ENCODE measurements at places on chromosomes 2 and 18.

DNA sequence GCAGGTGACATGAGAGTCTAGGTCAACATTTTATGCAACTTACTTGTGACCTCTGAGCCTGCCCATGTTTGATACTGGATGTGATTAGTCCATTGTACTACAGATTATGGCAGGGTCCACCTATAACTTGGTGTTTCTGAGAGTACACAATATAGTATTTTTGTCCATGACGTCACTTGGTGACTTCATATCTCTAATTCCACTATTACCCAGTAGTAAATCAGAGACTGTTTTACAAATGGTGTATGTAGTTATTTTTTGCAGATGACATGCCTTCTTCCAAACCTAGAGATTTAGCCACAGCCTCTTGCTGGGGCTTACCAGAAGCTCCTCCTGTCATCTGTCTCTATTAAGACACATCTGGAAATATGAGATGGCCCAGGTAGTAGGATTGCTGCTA lies 24.6 kb upstream of the TMX3 start:
- no peak for DNase-seq

- no peak for DNase-seq
Observed at GRCh38 chr2:159396799-159397198, 110.3 kb upstream of the WDSUB1 start.

DNA sequence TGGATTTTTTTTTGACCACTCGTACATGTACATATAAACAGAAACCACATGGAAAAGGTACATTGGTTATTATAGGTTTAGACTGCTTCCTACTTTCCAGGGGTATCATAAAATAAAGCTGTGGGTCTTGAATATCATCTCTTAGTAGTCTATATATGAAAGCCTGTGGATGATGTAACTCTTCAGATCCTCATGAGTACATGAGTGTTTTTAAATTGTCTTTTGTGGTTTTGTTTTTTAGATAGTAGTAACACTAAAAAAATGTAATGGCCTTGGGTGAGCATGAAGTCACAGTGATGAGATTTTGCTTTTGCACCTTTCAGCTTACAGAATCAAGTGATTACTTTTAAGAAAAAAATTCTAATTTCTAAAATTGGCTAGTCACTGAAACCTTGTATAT lies 80.2 kb downstream of the RAB3GAP1 start:
- DNase-seq, result no peak

DNA sequence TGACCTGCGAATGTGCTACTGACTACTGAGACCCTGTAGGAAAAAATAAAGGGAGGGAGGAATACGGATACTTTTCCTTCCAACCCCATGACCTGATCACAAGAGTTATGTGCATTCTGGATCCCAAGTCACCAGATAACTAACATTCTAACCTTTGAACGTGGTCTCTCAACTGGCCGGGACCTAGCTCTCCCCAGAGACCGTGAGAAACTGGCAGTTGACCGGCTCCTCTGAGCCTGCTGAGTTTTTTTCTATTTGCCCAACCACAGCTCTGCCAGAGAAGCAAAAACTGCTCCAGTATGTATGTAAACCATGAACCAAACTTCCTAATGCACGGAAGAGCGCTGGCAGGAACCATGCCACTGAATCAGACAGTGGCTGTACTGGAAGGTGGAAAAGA lies 47.5 kb upstream of the PTMA start:
- DNase-seq, result no peak

- no peak for DNase-seq
Observed at GRCh38 chr18:61183798-61184197, 149.4 kb upstream of the CDH20 start.

DNA sequence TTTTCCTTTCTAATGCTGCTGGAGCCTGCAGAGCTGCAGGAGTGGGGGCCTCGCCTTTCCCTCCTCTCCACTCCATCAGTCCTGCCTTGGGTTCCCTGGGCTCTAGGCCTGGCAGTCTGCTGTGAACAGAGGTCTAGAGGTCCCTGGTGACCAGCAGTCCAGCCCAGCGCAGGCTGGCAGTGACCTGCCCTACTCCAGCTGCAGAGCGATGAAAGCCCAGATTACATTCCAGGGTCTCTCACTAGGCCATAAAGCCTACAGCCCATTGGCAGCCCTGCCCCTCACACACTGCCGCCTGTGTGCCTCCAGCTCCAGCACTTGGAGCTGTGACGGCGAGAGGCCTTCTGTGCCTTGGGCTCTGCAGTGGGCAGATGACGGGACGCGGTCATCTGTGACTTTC lies 14.8 kb upstream of the MAL start:
- DNase-seq, result no peak

DNA sequence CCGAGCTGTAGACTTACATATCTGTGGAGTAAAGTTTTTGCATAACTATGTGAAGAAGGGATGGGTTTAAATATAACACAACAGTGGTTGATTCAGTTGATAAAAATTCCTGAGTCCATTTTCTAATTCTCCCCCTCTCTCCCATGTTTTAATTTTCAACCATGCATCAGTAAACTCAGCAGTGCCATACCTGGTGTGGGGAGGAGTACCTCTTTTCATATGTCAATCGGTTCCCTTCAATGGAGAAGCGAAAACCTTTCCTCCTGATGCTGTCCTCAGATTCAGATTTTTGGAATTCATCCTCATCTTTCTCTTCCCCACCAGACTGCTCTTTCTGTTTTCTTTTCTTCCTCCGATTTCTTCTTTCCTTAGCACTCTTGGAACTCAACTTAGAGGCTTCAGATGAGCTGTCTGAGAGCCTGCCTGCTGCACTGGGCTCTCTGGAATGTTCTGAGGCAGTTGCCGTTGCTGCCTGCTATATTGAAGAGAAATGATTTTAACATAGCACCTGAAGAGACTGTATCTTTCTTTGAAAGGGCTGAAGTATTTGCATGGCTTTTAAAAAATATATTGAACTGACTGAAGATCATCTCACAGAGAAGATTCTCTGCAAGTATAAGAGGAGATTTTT lies 82.9 kb downstream of the SCN1A start:
- DNase-seq, result no peak

DNA sequence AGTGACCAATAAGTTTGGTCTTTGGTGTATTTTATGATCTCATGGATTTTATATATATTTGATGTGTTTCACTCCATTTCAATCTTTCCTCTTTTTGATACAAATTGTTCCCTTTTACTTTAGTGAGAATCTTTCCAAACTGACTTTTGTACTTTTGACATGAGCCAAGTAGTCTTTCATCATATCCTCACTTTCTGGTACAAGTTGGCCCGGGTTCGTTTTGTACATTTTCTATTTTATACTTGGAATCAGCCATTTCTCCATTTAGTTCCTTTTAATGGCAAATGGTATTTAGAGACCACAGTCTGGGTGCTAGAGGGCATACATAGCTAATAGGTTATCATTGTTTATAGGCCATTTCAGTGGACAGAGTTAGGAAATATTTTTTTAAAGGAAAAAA lies 147.9 kb upstream of the MYO3B start:
- no peak for DNase-seq

DNA sequence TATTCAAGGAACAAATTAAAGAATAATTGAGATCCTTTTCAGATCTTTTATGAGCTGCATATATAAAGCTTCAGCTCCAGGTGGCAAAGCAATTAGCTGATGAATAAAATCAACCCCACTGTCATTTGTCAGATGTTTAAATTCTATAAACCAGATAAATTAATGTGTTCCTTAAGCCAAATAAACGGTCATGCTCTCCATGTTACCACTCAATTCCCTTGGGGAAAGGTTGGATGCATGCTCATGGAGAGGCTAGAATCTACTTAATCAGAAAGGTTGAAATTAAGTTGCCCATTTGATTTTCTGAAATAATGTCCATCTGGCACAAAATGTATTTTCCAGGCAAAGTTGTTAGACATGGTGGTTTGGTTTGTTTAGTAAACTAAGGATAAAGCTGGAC lies 282.5 kb upstream of the SPRED2 start:
- no peak for DNase-seq

GRCh38 chr2:133787207-133787606 lies 218.9 kb upstream of the NCKAP5 start:
- no peak for DNase-seq

DNA sequence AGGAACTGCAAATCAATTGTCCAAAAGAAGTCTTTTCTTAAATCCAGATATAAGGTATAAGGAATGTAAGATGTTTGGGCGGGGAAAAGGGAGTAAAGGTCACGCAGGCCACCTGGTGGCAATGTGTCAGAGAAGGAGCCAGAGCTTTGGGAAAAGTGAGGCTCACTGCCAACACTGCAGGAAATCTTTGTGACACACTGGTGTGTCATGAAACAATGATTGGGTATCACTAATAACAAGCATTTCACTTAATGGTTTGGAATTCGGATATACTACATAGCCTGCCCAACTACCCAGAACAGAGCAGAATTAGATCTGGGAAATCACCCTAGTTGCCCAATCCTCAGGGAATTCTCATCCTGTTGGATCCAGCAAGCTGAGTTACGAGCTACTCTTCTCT lies 61.0 kb downstream of the RBMS1 start:
- peak; percentile 64 for DNase-seq

GRCh38 chr18:6939972-6940371 lies 177.6 kb downstream of the LAMA1 start:
- DNase-seq, result no peak

DNA sequence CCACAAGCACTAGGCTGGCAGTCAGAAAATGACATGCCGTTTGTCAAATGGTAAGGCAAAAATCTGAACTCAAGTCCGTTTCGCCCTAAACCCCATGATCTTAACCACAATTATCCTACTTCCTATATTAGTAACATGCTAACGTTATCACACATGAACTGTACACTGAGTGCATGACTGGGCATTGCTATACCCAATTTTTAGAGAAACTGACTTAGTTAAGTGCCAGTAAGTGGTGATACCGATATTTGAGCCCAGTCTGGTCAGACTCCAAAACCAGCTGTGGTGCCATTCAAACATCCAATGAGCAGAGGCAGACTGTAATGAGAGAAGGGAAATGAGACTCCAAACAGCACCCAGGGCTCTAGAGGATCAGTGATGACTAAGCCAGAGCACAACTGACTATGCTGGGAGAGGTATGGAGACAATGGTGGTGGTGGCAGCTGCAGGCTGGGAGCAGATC lies 311.7 kb upstream of the PKDCC start:
- DNase-seq, result no peak

- DNase-seq, result no peak
Observed at GRCh38 chr2:215811409-215812345, 201.7 kb downstream of the MREG start.

DNA sequence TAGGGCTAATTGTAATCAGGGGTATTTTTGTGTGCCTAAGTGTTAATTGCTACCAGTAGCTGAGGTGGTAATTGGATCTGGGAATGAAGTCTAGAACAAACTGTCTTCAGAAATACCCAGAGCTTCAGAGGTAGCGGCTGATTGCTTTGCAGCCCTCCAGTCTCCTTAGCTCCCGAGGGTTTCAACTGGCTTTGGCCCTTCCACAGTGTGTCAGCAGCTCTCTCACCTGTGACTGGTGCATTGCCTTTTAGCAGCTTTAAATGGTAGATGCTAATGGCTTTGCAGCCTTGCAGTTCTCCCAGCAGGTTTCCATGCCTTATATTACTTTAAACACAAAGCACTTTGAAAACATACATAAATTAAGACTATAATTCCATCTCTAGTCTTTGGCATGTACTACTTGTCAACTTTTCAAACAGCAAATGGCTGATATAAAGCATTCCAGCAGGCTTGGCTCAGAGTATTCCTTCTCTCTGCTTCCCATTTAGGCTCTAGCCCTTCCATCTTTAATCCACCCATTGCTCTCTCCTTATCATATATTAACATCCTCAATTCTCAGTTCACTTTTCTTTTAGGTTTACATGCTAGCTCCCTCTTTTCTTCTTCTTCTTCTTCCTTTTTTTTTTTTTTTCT lies 156.4 kb upstream of the GALNT13 start:
- DNase-seq, result no peak

- DNase-seq, result no peak
Observed at GRCh38 chr2:11279398-11279797, 65.0 kb downstream of the ROCK2 start.

GRCh38 chr2:35462226-35462998 lies 893.2 kb upstream of the CRIM1 start:
- peak; percentile 66 for DNase-seq
